Frontal cortex (tissue), 4 donors: ENCODE measurements at places on chromosomes 4 and X. TPM values are rescaled to one million over a fixed set of nuclear protein-coding genes. Genes with fewer than 3 reads are reported as not detected.

The PNMA5 gene
- total RNA-seq = 2.4 TPM

- no peak for DNase-seq
Measured at GRCh38 chr4:138389976-138390685, 148.0 kb upstream of the SLC7A11 start.

The GAGE12J gene
- not detected for total RNA-seq

The POLN gene
- 8.6 TPM for total RNA-seq

DNA sequence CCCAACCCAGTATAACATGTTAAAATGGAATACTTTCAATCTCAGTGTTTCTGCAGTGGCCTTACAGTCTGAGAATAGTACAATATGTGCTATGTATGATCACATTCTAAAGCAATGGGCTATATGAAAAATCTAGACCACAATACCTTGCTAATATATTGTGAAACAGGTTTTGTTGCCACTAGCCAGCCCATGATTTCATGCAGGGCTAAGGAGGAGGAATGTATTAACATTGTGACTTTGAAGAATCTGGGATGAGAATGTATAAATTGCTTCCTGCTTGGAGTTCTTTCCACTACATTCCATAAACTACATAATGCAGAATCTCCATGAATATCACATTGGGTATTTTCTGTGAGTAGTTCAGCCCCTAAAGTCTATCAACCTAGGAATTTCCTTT, 935.4 kb upstream of the GRIA3 start:
- no peak for DNase-seq

The USP51 gene
- 4.5 TPM for total RNA-seq

DNA sequence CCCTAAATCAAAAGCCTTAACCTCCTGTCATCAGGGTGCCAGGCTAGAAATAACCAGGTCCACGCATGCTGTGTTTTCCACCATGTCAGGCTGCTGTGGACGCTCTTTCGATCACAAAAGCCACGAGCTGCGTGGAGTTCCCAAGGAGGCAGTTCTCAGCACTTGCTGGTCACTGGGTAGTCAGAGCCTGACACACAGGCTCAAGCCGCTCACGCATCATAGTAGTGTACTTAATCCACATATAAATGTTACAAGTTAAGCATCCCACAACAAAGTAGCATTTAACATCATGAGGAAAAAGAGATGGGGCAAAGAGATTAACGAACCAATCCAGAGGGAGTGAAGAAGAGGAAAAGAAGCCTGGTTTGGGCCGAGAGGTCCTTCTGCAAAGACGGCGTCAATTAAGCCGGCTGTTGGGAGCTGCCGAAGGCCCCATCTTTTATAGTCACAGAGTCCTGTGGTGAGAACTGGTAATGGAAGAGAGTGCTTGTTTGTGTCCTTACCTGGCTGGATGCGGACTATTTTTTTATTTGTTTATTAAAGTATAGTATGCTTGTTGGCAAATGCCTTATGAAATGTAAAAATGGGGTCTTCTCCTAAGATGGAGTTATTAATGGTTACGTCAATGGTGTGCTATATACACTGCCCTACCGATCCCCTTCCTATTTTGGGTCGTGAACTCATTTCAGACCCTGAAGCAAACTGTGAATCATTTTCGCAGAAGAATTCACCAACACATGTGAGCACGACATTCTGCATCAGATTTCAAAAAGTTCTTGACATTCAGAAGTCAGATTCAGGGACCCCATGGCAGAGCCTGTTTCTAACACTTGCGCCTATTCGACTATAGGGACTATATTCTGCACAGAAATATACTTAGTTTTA, 675 bp downstream of the PRIMPOL start:
- no peak for DNase-seq

GRCh38 chrX:74902806-74903205, 22.4 kb downstream of the NEXMIF start:
- DNase-seq = no peak

DNA sequence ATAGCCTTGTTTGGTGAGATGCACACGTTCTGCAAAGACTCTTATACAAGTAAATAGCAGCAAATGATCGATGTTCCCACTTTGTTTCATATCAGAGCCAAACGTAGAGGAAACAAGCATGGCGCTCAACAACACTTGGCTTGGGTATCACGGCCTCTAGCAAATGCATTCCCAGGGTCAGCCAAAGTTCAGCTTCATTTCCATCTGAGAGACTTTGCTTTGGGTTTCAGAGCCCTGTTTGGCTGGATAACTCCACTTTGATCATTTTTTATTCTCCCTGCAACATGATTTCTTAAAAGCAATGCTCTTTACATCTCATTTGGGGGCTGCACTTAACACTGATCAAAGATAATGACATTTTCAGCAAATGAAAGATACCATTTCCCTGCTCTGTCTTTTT, 199.2 kb upstream of the FAM9B start:
- no peak for DNase-seq

The MAGEE1 gene
- total RNA-seq = 16.3 TPM

DNA sequence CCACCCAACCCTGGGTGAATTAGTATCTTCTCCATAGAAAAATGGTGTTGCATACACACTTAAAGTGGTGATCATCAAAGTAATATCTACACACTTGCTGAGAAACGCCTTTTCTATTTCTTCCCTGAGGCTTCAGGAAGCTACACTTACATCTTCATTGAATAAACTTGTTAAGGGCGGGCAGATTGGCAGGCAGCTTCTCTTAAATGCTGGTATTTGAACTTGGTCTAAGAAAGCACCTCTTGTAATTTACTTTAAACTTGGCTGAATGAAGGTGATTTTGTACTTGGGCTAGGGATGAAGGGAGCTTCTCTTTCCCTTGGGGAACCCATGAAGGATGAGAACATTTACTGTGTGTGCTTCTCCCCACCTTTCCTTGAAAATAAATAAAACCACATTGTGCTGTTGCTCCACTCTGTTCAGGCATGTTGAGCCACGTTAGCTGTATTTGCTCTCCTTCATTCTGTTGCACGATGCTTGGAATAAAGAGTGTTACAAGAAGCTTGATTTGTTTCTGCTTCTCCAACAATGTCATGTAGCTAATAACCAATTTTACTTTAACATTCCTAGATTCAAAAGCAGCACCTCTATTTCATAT, 430.1 kb downstream of the ANKRD50 start:
- no peak for DNase-seq

The CLIC2 gene
- 4.9 TPM for total RNA-seq

DNA sequence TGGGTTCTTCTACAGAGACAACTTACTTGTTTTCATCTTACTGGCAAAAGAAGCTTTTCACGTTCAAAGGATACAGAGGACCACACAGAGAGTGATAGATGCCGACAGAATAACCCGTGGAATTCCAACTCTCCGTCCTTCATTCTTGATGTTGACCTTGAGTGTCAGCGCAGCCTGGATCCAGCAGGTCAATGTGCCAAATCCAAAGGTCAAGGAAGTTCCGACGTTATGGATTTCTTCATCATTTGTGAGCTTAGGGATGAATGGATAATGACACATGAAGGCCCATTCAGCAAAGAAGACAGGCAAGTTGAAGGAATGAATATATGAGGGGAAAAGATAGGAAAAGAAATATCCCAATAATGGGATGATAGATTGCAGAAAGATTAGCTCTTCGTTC, 59.6 kb downstream of the ENOPH1 start:
- DNase-seq = no peak

The CLCN5 gene
- 4.1 TPM for total RNA-seq

The NR3C2 gene
- total RNA-seq = 5.7 TPM

- no peak for DNase-seq
Measured at GRCh38 chr4:169975838-169976796, 50.1 kb downstream of the MFAP3L start.

DNA sequence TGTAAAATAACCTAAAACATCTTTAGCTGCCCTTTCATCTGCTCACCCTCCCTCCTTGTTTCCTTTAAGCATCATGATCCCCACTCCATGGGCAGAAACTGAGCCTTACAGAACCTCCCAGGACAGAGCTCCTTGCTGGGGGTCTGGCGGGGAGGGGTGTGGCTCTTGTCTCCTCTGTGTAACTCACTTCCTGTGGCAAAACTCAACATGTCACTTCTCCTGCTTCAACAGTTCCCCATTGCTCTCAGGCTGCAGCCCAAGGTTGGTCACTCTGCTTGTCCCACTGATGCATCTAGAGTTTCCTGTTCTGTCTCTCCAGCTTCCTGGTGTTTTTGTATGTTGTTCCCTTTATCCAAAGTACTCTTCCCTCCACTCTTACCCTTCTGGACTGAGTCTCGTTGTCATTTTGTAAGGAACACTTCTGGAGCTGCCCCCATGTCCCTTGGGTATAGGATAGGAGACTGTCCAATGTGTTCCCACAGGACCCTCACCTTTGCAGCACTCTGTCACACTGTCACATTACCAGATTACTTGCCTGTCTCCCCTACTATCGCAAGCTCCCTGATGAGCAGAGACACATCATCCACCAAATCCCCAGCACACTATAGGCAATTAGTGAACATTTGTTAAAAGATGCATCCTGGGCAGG, 19.6 kb downstream of the TMEM31 start:
- DNase-seq = no peak

The AMOT gene
- total RNA-seq = 12.6 TPM

GRCh38 chrX:113594123-113594841, 753.7 kb upstream of the AMOT start:
- no peak for DNase-seq

DNA sequence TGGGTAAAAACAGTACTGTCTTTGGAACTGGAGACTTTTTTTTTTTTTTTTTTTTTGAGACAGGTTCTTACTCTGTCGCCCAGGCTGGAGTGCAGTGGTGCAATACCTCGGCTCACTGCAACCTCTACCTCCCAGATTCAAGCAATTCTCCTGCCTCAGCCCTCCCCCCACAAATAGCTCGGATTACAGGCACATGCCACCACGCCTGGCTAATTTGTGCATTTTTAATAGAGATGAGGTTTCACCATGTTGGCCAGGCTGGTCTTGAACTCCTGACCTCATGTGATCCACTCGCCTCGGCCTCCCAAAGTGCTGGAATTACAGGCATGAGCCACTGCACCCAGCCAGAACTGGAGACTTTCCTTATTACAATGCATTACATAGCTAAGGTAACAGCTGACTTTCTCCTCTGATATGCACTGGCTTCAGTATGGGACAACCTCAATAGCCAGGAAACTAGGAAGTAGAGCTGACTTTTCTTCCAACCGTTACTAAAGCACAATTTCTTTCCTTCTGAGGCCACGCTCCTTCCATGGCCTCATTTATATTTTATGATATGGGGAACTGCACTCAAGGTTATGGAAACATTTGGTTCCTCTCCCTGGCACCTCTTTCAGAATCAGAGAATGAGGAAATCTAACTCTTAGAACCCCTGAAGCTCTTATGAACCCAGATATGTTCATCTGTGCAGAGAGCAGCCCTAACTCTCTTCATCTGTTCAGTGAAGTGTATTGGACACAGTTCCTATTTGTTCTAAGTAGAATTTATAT, 53.5 kb upstream of the FAM9B start:
- no peak for DNase-seq

DNA sequence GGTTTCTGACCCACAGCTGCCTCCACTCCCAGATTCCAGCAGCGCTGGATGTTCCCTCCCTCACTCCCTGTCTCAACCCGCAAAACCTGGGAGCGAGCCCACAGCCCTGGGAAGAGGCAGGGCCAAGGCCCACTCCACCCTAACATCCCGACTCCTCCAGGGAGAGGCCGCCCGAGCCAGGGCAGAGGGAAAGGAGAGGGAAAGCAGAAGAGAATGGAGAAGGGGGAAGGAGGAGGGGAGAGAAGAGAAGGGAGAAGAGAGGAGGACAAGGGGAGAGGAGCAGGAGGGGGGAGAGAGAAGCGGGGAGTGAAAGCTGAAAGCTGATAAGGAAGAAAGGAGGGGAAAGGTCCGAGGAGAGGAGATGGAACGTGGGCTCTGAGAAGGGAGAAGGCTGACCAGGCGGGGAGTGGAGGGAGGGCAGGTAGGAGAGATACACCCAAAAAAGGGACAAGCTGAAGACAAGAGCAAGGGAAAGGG, 120.2 kb upstream of the PJA1 start:
- no peak for DNase-seq

DNA sequence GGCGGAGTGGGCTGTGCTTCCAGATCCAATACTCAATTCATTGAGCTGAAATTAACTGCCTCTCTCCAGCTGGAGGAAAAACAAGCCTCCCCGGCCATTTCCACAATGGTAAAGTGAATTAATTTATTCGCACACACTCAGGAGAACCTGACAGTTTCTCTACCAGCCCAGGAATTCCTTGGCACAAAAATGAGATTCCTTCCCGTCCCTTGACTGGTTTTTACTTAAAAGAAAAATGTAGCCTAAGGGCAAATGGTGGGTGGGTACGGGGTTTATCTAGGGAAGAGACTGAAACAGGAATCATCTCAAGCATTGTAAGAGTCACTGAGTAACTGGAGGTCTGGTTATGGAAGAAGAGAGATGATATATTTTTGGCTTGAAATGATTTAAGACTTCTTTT, 102.7 kb downstream of the VCX3A start:
- no peak for DNase-seq

- no peak for DNase-seq
Measured at GRCh38 chr4:80007745-80008149, 65.3 kb downstream of the ANTXR2 start.

DNA sequence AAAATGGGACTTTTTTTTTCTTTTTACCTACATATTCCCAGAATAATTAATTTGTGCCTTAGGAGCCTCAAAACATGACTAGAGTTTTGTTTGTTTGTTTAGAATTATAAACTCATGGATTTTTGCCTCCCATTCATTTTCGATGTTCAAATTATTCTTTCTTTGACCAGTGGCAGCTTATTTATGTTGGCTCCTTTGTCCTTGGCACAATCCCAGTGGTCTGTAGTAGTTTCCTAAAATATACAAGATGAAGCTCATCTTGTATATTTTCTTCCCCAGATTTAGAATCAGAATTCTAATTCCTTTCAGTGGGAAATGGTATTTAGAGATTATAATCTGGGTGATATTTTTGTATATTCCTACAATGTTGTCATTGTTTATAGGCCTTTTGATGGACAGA, 27.2 kb downstream of the DCK start:
- DNase-seq = no peak

DNA sequence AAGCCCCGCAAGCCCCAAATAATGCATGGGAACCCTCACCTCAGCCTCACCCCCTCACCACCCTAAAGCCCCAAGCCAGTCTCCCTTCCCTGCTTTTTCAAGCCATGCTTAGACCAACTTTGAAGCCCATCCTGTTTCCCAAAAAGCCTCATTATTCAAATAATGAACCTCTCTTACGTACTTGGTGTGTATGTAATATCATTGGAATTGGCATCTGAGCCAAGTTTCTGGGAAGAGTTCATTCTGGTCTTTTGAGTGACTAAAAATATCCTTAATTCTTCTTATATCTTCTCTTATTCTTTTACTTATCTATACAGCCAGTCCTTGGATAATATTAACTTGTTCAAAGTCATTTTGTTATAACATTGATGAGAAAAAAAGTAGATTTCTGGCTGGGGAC, 875.8 kb upstream of the SLIT2 start:
- no peak for DNase-seq

The NAT8L gene
- 9.8 TPM for total RNA-seq

DNA sequence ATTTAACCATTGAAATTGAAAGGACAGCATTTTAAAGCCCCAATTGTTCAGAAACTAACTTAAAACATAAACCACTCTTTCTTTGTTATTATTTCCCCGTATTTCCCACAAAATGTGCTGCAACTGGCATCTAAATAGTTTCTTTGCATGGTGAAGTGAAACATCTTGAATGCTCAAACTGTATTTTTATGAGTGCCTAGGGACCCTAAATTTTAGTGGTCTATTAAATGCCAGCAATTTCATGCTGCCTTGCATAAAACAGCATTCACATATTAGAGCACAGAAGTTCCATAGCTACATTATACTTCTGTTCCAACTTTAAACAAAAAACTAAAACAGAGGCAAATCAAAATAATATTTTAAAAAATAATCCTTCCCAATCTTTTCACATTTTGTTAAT, 5.4 kb downstream of the RAB28 start:
- no peak for DNase-seq

- DNase-seq = no peak
Measured at GRCh38 chr4:102533904-102534303, 32.7 kb downstream of the NFKB1 start.
